ENCODE measurements at places on chromosomes 2 and 18.

GRCh38 chr18:56987236-56987635, 159.7 kb upstream of the BOD1L2 start:
- DNase-seq, result no peak
- no peaks in the 10 kb centered on the region for H3K27me3 ChIP-seq
- no peaks in the 10 kb centered on the region for H3K4me1 ChIP-seq
- H3K36me3 ChIP-seq, result no peaks in the 10 kb centered on the region
- H3K27ac ChIP-seq, result no peak overlapping the region

DNA sequence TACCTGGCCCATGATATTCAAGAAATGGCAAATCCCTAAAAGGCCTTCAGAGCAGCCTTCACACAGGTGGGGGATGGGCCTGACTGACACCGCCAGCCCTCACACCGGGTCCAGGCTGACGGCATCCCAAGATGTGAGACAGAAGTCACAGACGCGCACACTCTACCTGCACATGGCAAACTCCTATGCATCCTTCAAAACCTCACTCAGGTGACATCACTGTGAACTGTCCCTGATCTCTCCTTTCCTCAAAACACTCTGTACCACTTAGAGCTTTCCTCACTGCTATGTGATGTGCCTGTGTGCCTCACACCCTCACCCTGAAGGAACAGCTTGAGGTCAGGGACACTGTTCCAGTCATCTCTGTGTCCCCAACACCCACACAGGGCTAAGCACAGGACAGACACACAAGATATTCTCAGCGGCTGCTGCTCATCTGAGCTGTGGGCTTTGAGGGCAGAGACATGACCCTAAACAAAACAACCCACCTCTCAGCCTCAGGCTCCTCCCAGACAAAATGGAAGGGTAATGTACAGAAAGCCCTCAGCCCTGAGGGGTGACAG, 27.5 kb downstream of the BIN1 start:
- H3K27me3 ChIP-seq, result no peaks in the 10 kb centered on the region
- H3K27ac ChIP-seq, result peak overlapping the region; percentile 89
- no peak for DNase-seq
- H3K36me3 ChIP-seq, result peaks cover 25% of the 10 kb centered on the region
- H3K4me1 ChIP-seq, result peaks cover 63% of the 10 kb centered on the region
- peak overlapping the region; percentile 99 for H3K4me3 ChIP-seq

- no peak overlapping the region for H3K4me3 ChIP-seq
- H3K27me3 ChIP-seq, result no peaks in the 10 kb centered on the region
Measured at GRCh38 chr2:127087791-127088495, 19.0 kb downstream of the BIN1 start.

DNA sequence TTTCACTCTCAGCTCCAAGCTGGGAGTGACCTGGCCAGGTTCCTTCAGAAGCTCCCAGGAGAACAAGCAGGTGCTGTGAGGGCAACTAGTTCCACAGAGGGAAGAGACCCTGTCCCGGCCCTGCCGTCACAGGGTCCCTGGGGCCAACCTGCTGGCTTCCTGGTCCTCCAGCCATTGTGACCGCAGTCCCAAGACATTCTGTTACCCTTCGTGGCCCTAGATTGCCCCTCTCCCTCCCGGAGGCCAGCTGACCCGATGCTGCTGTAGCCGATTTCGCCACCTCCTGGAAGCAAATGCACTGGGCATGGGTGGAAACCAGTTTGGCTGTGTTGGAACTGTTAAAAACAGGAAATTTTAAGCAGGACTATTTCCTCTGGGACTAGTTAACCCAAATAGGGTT, 55.4 kb downstream of the EPAS1 start:
- H3K27me3 ChIP-seq, result no peaks in the 10 kb centered on the region
- H3K27ac ChIP-seq, result no peak overlapping the region
- H3K36me3 ChIP-seq, result no peaks in the 10 kb centered on the region
- peak overlapping the region; percentile 56 for H3K4me3 ChIP-seq
- peaks cover 29% of the 10 kb centered on the region for H3K4me1 ChIP-seq

DNA sequence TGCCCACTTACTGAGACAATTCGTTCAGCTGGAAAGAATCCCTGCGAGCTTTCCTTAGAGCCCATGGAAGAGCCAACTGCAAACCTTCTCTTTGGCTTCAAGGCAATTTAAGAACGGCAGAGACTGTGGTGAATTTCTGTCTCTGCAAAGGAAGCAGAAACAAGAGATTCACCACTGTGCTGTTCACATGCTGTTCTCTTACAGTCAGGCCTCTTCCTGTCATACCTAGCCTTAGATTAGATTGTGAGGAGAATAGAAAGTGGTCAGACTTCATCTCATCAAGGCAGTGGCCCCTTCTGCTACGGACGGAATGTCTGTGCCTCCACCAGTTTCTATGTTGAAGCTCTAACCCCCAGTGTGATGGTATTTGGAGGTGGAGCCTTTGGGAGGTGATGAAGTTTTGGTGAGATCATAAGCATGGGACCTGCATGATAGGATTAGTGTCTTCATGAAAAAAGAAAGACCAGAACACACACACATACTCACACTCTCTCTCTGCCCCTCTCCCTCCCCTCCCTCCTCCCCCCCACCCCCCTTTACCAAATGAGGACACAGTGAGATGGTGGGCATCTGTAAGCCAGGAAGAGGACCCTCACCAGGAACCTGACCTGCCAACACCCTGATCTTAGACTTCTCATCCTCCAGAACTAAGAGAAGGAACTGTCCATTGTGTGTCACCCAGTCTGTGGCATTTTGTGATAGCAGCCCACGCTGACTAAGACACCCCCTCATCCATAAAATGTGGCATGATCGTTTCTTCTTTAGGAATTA, 45.6 kb upstream of the NRP2 start:
- no peaks in the 10 kb centered on the region for H3K27me3 ChIP-seq
- H3K4me1 ChIP-seq, result no peaks in the 10 kb centered on the region
- DNase-seq, result no peak
- no peaks in the 10 kb centered on the region for H3K36me3 ChIP-seq
- no peak overlapping the region for H3K27ac ChIP-seq

DNA sequence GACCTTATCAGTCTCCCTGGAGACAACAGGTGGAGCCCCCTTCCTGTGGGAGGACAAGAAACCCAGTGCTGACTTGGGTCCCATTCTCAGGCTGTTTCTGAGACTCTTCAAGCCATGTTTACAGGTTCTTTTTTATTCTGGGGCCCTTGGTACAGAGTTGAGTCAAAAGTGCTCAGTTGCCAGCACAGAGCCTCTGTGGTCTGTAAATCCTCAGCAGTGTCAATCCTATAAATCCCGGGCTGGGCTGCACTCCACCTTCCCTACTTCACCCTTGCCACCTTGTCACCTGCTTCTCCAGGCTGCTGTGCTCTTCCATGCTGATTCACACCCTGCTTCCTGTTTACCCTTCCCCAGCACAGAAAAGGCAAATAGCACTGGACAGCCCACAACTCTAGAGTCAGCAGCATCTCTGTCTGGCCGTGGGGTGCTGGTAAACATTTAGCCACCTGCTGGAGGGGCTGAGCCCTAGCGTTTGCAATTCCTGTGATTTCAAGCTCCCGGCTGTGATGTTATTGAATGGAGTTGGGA, 74.7 kb downstream of the TNFRSF11A start:
- H3K27me3 ChIP-seq, result no peaks in the 10 kb centered on the region
- H3K27ac ChIP-seq, result no peak overlapping the region
- H3K4me1 ChIP-seq, result no peaks in the 10 kb centered on the region
- no peaks in the 10 kb centered on the region for H3K36me3 ChIP-seq

GRCh38 chr18:48441405-48441881, 32.3 kb upstream of the ZBTB7C start:
- no peaks in the 10 kb centered on the region for H3K27me3 ChIP-seq
- no peak overlapping the region for H3K4me3 ChIP-seq
- no peaks in the 10 kb centered on the region for H3K4me1 ChIP-seq
- no peaks in the 10 kb centered on the region for H3K36me3 ChIP-seq
- DNase-seq, result no peak

DNA sequence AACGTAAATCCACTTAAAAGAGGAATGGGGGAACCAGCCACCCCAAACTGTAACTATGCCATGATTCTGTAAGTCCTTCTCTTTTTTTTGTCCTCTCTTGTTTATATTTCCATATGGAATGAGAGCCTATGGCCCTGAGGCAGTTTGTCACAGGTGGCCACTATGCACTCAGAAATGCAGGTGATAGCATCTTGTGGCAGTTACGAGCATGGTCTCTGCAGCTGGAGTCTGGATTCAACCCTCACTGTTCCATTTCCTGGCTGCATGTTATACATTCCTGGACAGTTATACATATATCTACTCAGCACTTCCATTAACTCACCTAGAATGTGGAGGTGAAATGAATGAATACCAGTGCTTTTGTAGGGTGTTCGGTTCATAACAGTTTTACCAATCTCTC, 291.5 kb upstream of the FANCL start:
- H3K27me3 ChIP-seq, result no peaks in the 10 kb centered on the region
- H3K4me1 ChIP-seq, result no peaks in the 10 kb centered on the region

Data from naive thymus-derived CD4-positive, alpha-beta T cell (primary cell).